ENCODE measurements at places on chromosomes 7 and 10. TPM values are rescaled to one million over a fixed set of nuclear protein-coding genes. Genes with fewer than 3 reads are reported as not detected.

DNA sequence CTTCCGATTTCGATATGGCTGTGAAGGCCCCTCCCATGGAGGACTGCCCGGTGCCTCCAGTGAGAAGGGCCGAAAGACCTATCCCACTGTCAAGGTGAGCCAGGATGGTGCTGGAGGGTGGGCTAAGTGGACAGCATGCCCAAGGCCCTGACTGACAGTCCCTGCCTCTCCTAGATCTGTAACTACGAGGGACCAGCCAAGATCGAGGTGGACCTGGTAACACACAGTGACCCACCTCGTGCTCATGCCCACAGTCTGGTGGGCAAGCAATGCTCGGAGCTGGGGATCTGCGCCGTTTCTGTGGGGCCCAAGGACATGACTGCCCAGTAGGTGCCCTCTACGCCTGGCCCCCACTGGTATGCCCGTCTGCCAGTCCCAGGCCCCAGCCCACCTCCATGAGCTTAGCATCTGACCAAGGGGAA lies 1.2 kb downstream of the NFKB2 start:
- DNase-seq = peak; percentile 56

DNA sequence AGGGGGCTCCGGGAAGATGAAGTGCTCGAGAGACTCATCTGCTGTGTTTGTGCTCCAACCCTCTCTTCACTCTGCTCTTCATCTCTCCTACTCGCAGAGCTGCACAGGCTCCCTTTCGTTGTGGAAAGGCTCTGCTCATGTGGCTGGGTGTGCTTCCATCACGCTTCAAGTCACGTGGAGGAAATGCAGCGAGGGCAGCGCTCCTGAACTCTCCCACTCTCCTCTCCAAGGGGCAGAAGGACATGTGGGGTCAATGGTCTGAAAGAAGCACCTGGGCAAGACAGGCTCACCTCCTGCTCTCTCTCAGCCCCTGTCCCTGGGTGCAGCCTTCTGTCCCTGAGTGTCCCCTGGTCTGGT lies 72.6 kb downstream of the USP6NL start:
- no peak for DNase-seq

The DNAJC12 gene
- 0.24 TPM for total RNA-seq

GRCh38 chr10:132306864-132307751 lies 642 bp downstream of the STK32C start:
- no peak for DNase-seq

DNA sequence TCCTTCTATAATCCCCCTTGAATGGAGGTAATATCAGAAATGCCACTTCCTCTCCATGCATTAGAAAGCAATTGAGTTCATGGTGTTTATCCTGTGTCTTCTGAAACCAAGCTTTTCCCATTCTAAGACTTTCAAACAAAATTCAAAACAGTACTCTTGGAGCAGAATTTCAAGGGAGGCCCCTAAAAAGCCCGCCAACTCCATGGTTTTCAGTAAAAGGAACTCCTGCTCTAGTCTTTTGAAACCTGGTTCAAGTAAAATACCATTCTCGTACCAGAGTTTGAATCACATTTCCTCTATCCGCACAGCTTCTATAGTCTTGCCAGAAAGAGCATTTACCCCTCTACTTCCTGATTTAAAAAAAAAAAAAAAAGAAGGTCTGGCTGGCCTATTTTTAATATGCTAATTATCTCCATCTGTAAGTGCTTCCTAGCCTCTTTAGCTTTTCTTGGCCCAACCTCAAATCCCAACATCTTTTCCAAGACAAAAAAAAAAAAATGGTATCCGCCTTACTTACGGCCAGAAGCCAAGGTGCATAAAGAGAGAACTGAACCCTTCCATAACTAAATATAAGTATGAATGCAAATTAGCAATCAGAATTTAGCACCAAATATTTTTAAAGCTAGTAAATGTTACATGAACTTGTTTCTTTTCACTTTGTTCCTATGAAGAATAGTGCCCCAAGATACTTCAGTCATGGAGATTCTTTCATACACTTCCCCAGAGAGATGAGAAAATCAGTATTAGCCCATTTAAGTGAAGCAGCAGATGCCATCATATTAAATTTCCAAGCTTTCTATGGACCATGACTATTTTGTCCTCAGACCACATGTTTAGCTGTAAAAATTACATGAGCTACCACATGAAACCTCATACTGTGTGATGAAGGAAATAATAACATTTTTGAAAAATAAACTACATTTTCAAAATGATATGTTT lies 199.9 kb upstream of the FAM3C start:
- no peak for DNase-seq

DNA sequence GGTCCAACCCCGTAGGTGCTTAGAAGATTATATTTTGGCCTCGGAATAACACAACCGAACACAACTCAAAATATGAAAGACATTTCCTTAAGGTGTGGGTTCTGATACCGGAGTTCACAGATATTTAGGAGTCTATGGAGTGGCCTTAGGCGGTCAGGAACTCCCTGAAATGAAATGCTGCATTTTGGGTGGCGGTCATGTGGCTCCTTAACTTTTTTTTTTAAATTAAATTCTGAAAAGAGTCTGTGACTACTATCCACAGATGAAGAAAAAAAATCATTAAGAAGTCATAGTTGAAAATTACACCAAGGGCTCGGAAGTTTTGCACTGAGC lies 290.9 kb upstream of the NFE2L3 start:
- no peak for DNase-seq

The OR6V1 gene
- total RNA-seq = not detected

The FBXL13 gene
- 0.43 TPM for total RNA-seq

DNA sequence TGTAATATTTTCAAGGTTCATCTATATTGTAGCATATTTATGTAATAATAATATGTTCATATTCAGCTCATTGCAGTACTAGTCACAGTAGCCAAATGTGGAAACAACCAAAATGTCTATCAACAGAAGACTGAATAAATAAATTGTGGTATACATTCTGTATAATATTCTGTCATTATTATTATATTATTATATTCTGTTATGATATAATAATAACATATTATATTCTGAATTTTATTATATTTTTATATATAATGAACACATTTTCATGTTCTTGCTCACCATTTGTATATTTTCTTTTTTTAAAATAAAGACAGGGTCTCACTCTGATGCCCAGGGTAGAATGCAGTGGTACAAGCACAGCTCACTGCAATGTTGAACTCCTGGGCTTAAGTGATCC lies 91.2 kb upstream of the STARD3NL start:
- DNase-seq = no peak

DNA sequence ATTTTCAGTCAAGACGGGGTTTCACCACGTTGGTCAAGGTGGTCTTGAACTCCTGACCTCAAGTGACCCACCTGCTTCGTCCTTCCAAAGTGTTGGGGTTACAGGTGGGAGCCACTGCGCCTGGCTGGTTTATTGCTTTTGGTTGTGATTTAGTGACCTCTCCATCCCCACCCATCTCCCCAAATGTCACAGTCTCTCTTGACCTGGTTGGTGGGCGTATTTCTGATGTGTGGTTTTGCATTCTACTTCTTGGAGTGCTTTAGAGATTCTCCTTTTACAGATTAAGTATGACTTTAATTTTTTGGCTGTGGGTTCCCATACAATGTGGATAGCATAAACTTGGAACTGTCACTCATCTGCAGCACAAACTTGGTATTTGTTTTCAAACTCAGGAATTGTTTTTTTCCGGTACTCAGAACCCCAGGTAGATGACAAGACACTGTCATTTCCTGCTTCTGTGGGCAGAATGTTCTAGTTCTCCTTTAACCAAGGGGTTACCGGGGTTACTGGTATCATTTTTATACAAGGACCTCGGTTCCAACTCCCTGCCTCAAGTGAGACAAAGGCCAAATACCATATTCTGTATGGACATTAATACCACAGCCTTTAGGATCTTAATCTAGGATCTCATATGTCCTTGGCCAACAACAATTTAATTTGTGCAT lies 50.5 kb downstream of the MRC1 start:
- no peak for DNase-seq

The CNPY1 gene
- not detected for total RNA-seq

DNA sequence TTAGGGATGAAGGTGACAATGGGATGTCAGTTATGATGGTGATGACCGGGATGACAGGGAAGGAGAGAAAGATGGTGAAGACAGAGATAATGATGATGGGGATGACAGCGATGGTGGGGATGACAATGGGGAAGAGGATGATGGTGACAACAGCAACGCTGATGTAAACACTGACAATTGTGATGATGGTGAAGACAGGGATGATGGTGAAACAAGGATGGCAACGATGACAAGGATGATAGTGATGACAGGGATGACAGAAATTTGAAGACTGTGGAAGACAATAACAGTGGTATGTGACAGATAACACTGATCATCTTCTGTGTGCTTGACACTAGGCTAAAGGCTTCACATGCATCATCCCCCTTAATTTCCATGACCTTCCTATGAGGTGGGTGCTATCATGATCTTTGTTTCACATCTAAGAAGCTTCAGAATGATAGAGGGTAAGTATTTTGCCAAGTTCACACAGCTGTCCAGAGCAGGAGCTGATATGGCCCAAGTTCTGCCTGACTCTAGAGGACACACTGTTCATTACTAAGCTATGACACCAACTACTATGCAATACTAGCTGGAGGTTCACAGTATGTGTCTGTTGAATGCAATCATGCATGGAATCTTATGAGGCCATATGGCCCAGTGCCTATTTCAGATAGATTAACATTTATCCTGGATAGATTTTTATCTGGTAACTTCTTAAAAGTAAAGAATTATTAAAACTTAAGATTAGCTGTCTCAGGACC lies 105.6 kb downstream of the RNLS start:
- no peak for DNase-seq

The SH3PXD2A gene
- total RNA-seq = 7.6 TPM

The NACAD gene
- 1.9 TPM for total RNA-seq

- DNase-seq = no peak
Measured at GRCh38 chr10:110576220-110576619, 8.7 kb downstream of the SMC3 start.

GRCh38 chr7:157475601-157476000 lies 138.8 kb downstream of the DNAJB6 start:
- no peak for DNase-seq

The CCAR1 gene
- 81.8 TPM for total RNA-seq

DNA sequence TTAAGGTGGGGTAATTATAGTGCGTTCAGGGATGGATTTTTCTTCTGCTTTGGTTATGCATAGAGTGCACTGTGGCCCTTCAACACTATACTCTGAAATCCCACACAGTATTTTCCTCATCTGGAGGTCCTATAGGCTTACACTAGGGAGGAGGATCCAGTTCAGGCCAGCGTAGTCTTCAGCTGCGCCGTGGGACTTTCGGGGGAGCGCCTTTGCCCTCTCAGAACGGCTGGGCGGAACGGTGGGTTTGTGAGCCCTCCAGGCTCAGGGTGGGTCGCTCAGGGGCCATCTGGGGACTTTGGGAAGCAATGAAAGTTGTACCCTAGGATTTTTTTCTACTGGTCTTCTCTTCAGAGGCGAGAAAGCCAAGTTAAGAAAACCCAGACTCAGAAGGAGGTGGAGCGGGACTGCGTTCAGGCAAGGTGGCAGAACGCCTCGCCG lies 652 bp upstream of the VPS26A start:
- no peak for DNase-seq

DNA sequence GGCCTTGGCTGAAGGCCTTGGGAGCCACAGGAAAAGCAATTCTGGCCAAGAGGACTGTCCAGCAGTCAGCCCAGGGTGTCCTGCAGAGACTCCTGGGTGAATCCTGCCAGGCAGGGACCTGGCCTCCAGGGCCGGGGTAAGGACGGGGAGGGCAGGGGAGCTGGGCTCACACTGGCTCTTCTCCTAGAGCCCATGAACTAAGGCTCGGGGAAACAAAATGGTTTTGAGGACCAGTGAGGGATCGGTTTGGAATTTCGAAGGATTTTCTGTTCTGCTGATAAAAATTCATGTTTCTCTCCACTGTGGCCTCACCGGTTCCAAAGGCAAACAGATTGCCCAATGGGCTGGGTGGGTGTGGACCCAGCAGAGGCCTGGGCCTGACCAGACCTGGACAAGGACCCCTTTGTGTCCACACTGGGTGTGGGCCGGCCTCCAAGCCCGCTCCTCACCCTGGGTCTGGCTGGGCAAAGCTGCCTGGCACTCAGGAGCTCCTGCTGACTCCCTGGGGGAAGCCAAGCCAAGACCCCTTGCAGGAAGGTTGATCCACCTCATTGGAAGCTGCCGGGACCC lies 27.3 kb downstream of the FAM20C start:
- DNase-seq = no peak

The ASZ1 gene
- total RNA-seq = not detected

DNA sequence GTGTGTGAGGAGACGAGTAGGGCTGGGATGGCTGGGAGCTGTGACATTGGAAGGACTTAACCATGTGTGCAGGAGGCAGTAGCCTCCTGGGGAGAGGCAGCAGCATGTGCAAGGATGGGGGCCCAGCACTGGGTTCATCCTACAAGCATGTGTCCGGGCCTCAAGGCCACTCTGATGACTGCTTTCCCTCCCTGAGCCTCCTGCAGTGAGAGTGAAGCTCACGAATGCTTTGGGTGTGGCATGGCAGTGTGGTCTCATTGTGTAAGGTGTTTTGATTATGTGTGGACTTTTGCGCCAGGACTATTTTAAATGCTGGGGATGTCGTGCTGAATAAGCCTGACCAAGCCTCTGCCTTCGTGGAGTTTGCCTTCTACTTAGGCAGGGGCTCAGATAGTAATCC lies 122.0 kb upstream of the INSYN2A start:
- DNase-seq = no peak

The SLF2 gene
- 27.8 TPM for total RNA-seq

GRCh38 chr10:113801569-113801968 lies 50.1 kb downstream of the PLEKHS1 start:
- DNase-seq = no peak

DNA sequence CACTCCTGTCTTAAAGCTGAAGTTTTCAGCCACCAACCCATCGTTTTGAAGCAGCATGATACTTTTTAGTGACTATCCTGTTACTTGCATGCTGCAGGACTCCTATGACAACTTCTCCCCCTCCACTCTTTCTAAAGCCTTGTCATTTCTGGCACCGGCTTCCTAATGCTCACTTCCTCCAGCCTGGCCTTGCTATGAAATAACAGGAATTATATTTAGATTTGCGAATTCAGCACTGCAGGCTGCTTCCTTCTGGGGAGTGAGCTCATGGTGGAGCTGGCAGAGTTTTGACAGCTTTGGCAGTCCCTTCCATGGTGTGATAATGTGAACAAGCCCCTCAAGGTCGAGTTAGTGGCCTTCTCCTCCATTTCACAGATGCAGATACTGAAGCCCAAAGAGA lies 13.4 kb downstream of the BLNK start:
- no peak for DNase-seq
